ENCODE measurements at places on chromosomes 1 and 21.

GRCh38 chr21:44427241-44428120, 27.8 kb upstream of the LRRC3 start:
- H3K27ac ChIP-seq: no peak overlapping the region
- no peak for DNase-seq
- H3K4me1 ChIP-seq: no peaks in the 10 kb centered on the region
- H3K36me3 ChIP-seq: no peaks in the 10 kb centered on the region
- no peaks in the 10 kb centered on the region for H3K27me3 ChIP-seq

DNA sequence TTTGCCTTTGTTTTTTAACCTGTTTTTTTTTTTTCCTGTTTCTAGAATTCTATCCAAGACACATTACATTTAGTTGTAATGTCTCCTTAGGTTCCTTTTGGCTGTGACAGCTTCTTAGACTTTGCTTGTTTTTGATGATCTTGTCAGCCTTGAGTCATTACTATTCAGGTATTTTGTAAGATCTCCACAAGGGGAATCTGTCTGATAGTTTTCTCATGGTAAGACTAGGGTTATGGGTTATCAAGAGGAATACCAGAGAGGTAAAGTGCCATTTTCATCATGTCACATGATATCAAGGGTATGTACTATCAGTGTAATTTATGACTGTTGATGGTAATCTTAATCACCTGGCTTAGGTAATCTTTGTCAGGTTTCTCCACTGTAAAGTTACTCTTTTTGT, 99.1 kb upstream of the GFI1 start:
- H3K4me1 ChIP-seq: no peaks in the 10 kb centered on the region
- DNase-seq: peak; percentile 79
- H3K27me3 ChIP-seq: no peaks in the 10 kb centered on the region
- H3K4me3 ChIP-seq: no peak overlapping the region

- peaks cover 3% of the 10 kb centered on the region for H3K36me3 ChIP-seq
- no peaks in the 10 kb centered on the region for H3K4me1 ChIP-seq
- H3K4me3 ChIP-seq: no peak overlapping the region
- DNase-seq: no peak
These were observed 120.1 kb downstream of the USP25 start for GRCh38 chr21:15849927-15850326.

GRCh38 chr1:46516200-46516950, 26.7 kb downstream of the DMBX1 start:
- no peak for DNase-seq
- no peaks in the 10 kb centered on the region for H3K36me3 ChIP-seq
- no peak overlapping the region for H3K4me3 ChIP-seq
- H3K27me3 ChIP-seq: no peaks in the 10 kb centered on the region

DNA sequence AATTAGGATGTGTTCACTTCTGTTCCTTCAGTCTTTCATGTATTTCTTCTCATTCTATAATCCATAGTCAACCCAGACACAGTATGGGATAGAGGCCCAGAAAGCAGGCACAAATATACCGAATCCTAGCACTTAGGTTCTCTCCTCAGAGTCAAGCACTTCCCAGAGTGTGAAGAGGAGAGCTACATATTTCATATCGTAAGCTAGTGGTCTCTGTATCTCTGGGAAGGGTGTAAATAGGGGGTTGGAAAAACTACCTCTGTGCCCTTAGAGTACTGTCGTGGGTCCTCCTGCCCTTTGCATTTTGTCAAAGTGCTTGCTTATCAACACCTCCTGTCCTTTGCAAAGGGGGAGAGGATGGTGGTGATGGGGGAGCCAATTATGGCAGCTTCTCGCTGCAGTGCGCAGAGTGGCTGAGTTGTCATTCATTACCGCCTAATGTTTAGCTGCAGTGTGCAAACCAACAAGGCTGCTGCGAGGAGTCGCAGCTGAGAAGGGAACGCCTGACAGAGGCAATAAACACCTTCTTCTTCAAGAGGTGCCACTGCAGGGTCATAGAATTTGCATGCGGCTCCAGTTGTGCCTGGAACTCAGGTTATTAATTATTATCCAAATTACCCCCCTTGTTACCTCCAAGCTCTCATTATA, 182.7 kb downstream of the NUF2 start:
- H3K36me3 ChIP-seq: no peaks in the 10 kb centered on the region
- no peak overlapping the region for H3K4me3 ChIP-seq
- H3K27ac ChIP-seq: no peak overlapping the region
- no peaks in the 10 kb centered on the region for H3K27me3 ChIP-seq
- no peak for DNase-seq
- H3K4me1 ChIP-seq: no peaks in the 10 kb centered on the region

DNA sequence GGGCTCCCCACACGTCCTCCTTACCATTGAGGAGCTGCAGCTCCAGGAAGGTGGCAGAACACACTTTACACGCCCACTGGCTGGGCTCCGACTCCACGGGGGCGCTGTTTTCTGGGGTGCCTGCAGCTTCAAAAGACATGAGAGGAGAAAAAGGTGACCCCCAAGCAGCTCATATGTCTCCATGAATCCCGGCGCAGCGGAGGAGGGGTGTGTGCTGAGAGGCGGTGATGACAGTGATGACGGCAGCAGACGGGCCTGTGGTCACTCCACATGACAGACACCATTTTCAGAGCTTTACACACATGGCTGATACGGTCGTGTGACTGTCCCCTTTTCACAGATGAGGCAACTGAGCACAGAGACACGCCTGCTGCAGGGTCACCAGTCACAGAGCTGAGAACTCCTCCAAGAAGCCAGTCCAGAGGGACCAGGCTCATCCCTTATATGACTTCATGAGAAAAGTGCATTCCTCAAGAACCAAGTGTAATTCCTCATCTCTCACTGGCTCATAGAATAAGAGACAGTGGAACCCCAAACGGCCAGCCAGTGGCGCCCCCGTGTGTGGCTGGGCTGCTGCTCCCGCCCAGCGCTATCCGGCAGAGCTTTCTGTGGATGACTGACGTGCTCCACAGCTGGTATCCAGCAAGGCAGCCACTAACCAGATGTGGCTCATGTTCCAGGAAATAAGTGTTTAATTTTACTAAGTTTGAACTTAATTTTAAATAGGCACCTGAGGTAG, 31.9 kb downstream of the PRDM15 start:
- H3K36me3 ChIP-seq: peaks cover 9% of the 10 kb centered on the region
- DNase-seq: no peak
- no peaks in the 10 kb centered on the region for H3K27me3 ChIP-seq
- H3K4me3 ChIP-seq: no peak overlapping the region
- peaks cover 3% of the 10 kb centered on the region for H3K4me1 ChIP-seq

DNA sequence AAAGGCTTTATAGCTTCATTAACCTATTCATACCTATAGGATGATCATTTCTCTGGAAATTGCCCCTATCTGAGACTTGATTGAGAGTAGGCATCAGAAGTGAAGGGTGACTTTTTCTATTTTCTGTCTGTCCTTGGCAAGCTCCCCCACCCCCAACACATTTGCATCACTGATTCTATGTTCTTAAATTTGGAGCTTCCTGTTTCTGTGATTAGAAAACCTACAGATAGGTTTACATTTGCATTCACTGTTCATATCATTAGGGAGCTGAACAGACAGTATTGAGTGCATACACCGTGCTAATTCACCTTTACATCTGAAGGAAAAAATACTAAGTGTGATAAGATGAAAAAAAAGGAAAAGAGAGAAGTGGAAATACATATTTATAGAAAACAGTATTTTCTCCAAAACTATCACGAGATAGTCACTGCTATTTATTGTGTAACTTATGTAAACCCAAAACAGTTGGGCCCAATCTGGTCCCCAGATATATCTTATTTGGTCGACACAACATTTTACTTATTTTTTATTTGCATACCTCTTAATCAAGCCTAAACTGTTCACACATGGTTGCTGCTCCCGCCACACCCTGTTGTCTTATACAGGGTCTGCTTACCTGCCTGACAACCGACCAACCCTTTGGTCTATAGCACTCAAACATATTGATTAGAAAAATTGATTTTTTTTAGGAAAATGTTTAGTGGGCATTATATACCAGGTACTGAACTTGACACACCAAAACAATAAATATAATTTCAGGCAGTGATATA, 218.8 kb downstream of the NTNG1 start:
- no peaks in the 10 kb centered on the region for H3K4me1 ChIP-seq
- no peak for DNase-seq
- H3K27me3 ChIP-seq: no peaks in the 10 kb centered on the region
- no peak overlapping the region for H3K27ac ChIP-seq
